ENCODE measurements at places on chromosomes 6 and 20.

- DNase-seq, result no peak
Measured at GRCh38 chr6:157490611-157491269, 109.8 kb downstream of the ZDHHC14 start.

GRCh38 chr20:50088022-50088421 lies 24.9 kb downstream of the UBE2V1 start:
- no peak for DNase-seq

DNA sequence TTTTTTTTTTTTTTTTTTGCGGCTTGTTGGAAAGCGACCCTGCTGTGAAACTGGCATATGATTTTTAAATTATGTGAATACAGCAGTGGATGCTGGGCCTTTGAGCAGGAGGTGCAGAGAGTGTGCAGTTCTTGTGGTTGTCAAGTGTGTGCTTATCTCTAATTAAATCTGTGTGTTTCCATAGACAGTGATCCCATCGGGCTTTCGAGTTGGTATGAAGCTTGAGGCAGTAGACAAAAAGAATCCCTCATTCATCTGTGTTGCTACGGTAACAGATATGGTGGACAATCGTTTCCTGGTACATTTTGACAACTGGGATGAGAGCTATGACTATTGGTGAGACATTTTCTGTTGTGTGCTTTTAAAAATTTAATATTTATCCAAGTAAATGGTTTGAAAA lies 52.4 kb downstream of the L3MBTL3 start:
- no peak for DNase-seq

DNA sequence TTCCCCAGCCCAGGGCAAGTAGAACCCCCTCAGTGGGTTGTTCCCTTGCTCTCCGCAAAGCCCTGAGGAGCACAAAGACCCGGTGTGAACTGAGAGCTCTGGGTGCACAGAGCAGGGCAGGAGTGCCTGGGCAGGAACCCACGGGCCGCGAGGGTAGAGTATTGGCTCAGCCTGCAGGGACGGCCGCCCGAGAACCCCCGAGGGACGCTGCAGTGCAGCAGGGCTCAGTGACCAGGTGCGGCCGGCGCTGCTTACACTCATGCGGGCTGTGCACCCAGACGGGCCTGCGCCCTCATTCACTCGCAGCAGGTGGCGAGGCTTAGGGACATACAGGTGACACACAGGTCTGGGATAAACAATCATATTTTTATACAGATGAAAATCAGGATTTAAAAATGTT lies 51.9 kb upstream of the PDE10A start:
- DNase-seq, result no peak
